PC-3 (cell line): ENCODE measurements at places on chromosomes 11 and 22. TPM values are rescaled to one million over a fixed set of nuclear protein-coding genes. Genes with fewer than 3 reads are reported as not detected.

The ACTN3 gene
- total RNA-seq, result not detected in 2 replicates

DNA sequence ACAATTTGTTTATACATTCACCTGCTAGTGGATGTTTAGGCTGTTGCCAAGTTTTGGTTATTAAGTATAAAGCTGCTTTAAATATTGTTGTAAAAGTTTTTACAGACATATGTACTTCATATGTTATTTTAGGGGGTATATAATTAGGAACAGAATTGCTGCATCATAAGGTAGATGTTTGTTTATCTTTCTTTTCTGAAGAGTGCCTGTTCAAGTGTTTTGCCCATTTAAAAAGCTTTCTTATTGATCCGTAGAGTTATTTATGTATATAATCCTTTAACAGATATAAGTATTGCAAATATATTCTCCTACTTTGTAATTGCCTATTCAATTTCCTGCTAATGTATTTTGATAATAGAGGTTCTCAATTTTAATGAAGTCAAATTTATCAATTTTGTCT lies 11.3 kb upstream of the CCDC81 start:
- DNase-seq, result no peak

GRCh38 chr22:43209523-43209890 lies 22.6 kb upstream of the TTLL12 start:
- DNase-seq, result no peak

The INPPL1 gene
- total RNA-seq, result 100 and 121 TPM in 2 replicates

GRCh38 chr22:44941207-44941606 lies 68.6 kb downstream of the PHF21B start:
- no peak for DNase-seq

DNA sequence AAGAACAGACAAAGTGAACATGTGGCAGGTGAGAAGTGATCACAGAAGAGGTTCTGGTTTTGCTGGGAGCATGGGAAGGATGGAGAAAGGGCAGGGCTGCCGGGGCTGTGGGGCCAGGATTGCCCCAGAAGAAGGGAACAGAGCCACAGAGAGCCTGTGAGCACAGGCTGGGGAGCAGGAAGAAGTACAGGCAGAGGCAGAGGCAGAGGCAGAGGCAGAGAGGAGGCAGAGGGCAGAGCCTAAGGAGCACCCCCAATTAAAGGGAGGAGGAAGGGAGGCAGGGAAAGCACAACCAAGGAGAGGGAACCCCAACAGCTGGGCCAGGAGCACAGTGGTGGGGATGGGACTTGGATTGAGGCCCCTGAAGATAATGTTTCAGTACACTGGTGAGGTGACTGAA lies 51.5 kb downstream of the SGSM3 start:
- no peak for DNase-seq

DNA sequence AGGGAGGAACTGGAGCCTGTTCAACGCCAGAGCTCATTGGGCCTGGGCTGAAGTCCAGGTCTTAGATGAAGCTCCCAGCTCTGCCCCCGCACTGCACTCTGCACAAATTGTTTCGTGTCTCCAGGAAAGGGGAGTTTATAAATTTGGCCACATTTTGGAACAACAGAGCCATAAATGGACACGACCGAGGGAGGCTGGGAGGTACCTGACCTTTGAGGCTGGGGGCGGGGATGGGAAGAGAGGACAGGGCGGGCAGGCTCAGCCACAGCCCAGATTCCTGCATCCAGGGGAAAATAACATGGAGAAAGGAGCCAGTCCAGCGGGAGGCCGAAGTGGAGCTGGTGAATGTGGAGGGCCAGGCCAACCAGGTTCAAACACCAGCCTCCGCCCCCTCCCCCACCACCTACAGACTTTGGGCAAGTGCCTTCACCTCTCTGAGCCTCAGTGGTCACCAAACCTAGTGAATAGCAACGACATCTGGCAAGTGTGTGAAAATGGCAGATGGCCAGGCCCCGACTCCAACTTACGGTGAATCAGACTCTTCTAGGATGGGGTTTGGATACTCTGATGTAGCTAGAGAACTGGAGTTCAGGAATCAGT lies 36.8 kb upstream of the SMTN start:
- no peak for DNase-seq

DNA sequence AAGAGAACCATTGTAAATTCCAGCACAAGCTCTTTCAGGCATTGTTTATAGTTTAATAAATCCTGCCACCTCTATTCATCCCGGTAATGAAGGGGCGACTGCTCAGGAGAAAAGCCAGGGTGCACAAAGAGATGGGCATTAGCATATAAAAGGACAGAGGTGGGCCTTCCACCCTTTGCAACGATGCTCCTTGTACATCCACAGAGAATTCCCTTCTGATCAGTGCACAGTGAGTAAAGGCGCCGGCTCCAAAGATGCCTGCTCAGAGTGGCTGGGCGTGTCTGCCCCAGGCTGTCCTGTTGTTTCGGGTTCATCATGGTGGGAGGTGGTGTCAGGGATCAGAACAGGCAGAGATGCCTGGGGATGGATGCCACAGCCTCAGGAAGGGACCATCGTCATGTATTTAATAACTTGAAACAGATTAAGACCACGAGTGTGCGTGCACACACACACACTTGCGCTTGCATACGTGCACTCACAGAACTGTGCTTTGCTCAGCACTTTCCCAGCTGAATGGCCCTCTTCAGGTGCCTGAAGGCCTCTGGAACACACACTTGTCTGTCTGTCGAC lies 305.0 kb downstream of the TBC1D22A start:
- DNase-seq, result no peak

- DNase-seq, result no peak
These were observed 16.6 kb upstream of the GNB1L start for GRCh38 chr22:19871023-19871844.

The OR52A1 gene
- total RNA-seq, result not detected in 2 replicates

The MN1 gene
- 2.7 and 3.1 TPM in 2 replicates for total RNA-seq
